ENCODE measurements at places on chromosomes 12 and 14.

DNA sequence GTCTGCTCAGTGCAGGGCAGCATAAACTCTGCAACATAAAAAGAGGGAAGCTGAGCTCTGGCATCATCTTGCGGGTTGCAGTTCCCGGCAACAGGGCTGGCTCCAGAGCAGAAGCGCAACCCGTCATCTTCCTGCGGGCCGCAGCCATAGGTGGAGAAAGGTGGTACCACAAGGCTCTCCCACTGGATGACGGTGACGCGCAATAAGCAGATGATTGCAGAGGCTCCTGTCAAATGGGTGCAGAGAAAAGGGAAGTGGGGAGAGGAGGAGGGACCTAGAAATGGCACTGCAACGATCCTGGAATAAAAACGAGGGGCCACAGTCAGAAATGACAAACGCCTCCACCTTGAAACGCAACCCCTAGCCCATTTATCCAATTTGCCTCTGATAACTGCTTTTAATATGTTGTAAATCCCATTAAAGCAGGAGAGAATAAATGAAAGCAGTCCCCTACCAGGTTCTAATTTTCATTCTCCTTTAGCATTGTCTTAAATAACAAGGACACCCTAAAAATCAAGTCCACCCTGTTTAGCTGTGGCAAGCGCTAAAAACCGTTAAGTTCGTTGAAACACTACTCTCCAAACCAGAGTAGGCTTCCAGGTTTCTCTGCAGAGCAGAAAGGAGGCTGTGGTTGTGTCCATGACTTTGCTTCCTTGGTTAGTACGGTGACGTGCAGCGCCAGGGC is 30.9 kb upstream of the TUBA1C start:
- DNase-seq, result peak; percentile 46

DNA sequence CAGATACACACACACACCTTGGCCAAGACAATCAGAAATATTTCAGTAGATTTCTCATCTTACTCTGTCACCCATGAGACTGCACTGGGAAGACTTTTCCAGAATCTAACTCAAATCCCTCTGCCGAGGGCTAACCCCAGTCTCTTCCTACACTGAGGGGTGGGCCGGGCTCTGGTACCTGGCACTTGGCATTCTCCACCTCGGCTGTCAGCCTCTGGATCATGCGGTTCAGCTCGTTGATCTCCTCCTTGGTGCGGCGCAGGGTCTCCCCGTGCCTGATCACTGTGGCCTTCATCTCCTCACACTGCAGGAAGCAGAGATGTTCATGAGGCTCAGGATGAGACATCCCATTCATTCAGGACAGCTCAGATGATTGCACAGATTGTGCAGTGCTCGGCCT is 4.9 kb downstream of the KRT83 start:
- no peak for DNase-seq

DNA sequence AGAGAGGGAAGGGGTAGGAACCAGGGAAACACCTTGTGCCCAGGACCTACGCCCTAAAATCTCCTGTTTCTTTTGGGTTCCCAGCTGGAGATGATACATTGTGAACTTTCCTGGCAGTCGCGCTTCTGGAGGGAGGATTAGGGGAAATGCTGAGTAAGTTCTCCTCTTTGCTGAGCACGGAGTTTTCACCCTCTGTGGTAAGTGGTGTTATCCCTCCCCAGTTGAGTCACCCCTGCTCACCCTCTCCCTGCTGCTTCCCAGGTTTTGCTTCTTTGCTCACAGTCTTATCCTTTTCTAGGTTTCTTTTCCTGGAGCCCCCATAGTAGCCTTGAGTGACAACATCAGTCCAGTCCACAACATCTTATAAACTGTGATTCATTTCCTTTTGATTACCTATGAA is 789.1 kb downstream of the TMEM121 start:
- DNase-seq, result no peak

DNA sequence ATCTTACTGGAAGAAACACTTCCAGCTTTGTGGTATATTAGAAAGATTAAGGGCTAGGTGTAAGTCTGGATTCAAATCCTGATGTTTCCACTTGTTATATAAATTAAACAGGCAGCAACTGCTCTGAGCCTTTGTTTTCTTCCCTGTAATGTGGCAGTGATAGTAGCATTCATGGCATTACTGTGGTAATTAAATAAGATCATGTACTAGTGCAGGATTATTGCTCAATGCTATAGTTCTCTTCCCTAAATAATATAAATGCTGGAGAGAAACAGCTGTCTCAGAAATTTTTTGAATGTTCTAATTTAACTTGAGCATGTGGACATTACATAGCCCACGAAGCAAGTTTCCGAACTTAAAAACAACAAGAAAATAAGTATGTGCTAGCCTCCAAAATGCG is 5.4 kb downstream of the TMEM117 start:
- no peak for DNase-seq

DNA sequence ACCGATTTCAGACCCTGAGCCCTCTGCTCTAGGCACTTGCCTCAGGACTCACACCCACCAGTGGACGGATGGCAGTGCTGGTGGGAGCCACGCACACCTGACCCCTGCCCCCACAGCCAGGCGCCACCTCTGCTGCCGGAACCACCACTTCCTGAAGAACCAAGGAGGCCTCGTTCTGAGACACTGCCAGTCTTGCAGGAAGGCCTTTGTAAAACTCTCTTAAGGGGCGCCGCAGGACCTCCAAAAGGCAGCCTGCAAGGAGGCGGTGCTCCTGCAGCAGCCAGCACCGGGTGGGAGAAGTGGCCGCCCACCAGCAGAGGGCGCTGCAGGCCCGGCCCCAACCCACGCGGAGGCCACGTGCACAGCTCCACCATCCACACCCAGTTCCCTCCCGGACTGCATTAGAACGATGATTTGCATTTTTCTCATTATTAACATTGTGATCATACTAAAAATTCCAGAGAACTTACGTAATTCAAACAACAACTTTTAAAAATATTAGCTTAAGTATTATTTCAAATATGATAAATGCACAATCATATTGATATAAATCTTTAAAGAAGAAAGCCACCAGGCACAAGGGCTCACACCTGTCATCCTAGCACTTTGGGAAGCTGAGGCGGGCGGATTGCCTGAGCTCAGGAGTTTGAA is 12.8 kb downstream of the STX2 start:
- DNase-seq, result peak; percentile 70

DNA sequence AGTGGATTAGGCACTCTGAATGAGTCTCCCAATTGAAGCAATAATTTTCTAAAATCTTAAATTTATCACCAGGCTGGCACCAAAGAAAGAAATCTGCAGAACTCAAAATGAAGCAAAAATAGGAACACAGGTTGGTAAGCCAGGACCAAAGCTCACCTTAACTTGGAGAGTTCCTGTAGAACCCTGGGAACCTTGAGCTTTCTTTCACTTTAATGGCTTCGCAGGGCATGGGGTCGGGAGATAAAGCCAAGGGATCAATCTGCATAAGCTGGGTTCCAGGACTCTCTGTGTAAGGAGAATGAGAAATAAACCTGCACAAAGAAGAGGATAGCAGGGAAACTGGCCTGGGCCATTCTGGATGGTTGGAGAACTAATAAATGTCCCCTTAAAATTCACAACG is 8.3 kb upstream of the VDR start:
- DNase-seq, result no peak

DNA sequence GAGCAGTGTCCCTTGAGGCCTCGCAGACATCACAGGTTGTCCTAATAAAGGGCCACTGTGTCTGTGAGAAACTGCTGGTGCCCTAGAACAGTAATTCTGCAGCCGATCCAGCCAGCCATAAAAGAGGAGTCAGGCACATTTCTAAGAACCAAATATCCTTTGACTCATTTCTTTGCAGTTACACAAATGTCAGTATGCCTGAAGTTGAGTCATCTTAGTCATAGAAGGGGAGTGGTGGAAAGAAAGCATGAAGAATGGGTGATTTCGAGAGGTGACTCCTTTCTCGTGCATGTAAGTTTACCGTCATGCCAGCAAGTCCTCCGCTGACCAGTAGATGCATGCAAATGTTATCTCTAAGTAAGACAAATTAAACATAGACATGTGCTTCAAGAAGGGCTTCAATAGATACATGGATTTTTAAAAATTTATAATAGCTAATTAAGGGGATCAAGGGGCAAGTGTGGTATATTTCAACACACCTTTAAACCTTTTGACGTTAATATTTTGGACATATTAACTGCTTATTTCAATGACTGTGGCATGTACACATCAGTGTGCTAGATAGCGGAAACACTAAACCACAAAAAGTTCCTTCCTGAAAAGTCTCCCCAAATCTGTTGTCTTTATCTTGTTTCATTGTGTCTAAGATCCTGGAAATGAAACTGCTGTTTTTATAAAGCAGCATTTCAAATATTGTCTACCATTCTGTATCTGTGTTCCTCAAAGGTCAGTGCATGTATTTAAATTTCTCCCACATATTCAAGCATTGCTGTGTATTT is 497.4 kb downstream of the NPAS3 start:
- no peak for DNase-seq

GRCh38 chr12:120738252-120739030 is 12.8 kb downstream of the ACADS start:
- no peak for DNase-seq

- DNase-seq, result no peak
Measured at GRCh38 chr14:102731871-102732800, 45.1 kb upstream of the TRAF3 start.

GRCh38 chr14:23618415-23618988 is 17.7 kb upstream of the DHRS2 start:
- no peak for DNase-seq

- no peak for DNase-seq
Measured at GRCh38 chr14:80049055-80049454, 162.2 kb downstream of the DIO2 start.

DNA sequence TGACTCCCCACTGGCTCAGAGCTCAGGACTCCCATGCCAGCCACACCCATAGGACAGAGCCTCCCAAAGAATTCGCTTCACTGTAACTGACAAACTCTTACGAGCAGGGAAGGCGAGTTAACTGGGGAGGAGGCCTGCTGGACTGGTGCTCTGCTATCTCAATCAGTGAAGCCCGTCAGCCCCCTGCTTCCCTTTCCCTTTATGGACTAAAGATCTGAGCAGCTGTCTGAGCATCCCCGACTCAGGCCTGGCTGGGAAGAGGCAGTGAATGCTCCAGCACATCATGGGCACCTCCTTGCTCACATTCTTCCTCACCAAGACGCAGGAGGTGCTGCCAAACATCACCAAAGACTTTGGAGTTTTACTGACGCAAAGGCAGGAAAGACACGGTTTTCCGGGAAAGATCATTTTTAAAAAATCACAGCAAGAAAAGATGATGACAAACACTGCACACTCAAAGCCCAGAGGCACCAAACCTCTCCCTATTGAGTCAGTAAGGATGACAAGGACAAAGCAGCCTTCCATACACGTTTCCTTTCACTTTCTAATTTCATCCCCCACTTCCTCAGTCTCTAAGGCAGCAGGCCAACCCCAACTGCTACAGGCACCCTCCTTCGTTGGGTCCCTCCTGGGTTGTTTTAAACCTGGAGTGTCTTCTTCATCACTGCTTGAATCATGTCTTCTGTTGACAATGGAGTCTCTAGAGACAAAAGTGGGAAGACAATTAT is 45.0 kb upstream of the P2RX7 start:
- DNase-seq, result no peak

DNA sequence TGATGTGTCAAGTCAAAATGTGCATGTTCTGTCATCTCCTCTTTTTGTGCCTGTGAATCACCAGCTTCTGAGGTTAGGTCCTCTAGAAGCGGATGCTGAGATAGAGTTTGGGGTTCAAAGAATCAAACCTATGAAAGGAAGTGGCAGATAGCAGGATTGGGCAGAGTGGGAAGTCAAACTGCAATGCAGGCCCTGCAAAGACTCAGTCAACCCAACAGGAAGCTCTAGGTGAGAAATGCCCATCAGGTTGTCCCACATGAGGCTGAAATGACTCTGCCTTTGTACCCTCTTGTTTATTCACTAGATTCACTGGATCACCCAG is 4.5 kb upstream of the MIA2 start:
- DNase-seq, result peak; percentile 71

DNA sequence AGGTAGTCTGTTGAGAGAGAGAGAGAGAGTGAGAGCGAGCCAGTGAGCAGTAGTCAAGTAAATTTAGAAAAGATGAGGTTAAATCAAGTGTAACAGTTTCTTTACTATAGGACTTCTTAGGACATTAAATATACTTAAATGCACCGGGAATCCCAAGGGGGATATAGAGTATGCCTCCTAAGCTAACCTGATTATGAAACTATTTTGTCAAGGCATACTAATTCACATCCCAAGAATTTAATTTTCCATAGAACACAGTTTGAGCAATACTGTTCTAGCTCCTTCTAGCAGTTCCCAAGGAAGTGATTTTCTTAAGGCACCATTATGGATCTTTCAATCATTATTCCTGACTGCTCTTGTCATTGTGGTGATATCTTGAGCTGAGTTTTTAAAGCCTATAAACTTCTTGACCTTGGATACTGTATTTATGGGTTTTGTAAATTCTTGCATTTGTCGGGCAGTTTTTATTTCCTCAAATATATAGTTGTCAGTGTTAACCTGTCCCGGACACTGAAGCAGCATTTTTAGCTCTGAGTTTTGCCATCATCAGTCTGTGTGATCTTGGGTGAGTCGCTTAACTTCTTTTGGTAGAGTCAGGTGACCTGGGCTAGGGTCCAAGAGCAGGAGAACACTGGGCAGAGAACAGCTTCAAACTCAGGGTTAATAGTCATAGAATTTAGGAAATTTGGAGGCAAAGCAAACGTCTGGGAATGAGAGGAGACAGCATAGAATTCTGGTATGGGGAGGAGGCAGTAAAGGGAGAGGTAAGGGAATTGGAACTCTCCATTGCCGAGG is 196.5 kb upstream of the FRMD6 start:
- no peak for DNase-seq

- peak; percentile 79 for DNase-seq
Measured at GRCh38 chr14:49893309-49894213, 679 bp downstream of the ARF6 start.

- DNase-seq, result no peak
Measured at GRCh38 chr12:72273499-72273837, 1.3 kb downstream of the TRHDE start.

- no peak for DNase-seq
Measured at GRCh38 chr12:44846826-44847225, 29.3 kb downstream of the NELL2 start.

GRCh38 chr12:62643486-62643885 is 176.9 kb downstream of the MON2 start:
- no peak for DNase-seq

- DNase-seq, result no peak
Measured at GRCh38 chr14:25252793-25253192, 202.8 kb upstream of the STXBP6 start.

DNA sequence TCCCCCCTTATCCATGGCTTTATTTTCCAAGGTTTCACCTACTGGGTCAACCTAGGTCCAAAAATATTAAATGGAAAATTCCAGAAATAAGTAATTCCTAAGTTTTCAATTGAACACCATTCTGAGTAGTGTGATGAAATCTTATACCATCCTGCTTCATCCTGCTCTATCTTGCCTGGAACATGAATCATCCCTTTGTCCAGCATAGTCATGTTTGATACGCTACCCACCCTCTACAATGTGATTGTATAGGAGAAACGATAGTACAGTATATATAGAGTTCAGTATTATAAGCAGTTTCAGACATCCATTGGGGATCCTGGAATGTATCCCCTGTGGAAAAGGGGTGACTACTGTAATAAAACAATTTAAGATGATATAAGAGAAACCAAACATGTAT is 62.2 kb downstream of the IFNG start:
- no peak for DNase-seq

GRCh38 chr12:116910280-116910644 is 488 bp upstream of the FBXW8 start:
- DNase-seq, result no peak

- no peak for DNase-seq
Measured at GRCh38 chr14:78170203-78170602, at the start of gene NRXN3. TSS of gene NRXN3 (plus strand) at chr14:78170373. CDS start at chr14:78243094, 72,721 bp downstream.
